Right atrium auricular region (tissue), 2 donors: ENCODE measurements at places on chromosomes 5 and 9. TPM values are rescaled to one million over a fixed set of nuclear protein-coding genes. Genes with fewer than 3 reads are reported as not detected.

Gene MARVELD2
- total RNA-seq, result 1.6 TPM

DNA sequence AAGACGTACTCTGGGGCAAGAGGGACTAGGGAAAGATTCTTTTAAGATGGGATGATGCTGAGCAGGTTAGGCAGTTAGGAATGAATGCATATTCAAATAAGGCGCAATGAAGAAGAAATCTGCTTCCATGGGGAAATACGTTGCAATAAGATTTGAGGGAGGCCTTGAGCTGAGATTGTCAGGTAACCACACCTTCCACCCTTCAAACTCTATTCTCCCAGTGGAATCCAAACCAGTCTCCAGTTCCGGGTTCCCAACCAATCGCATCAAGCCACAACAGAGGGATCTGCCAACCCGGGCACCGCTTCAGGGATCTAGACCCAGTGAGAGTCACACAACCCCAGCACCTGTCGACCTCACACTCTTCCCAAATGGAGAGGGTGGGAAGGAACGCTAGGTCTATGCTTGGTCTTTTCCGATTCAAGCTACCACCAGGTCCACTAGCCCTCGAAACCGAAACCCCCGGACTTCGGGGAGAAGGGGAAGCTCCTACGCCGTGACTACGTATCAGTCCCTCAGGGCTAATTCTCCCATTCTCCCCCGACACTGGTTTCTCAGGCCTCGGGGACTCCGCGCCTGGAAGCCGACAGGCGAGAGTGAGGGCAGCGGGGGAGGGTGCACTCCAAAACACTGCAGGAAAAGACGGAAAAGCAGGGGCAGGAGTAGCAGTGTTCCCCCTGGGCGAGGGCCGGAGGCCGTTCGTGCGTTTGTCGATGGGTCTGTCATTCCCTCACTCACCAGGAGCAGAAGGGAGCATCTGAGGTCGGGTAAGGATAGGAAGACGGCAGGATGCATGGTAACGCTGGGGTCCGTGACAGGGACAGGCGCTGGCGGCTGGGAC is 534 bp downstream of the ERP44 start:
- no peak for DNase-seq
- no peaks in the 10 kb centered on the region for H3K27me3 ChIP-seq
- H3K4me1 ChIP-seq, result no peaks in the 10 kb centered on the region
- H3K27ac ChIP-seq, result peak overlapping the region; percentile 93

- H3K36me3 ChIP-seq, result no peaks in the 10 kb centered on the region
- no peak for DNase-seq
- H3K4me3 ChIP-seq, result no peak overlapping the region
- no peaks in the 10 kb centered on the region for H3K27me3 ChIP-seq
- H3K4me1 ChIP-seq, result no peaks in the 10 kb centered on the region
These were observed 304.4 kb upstream of the KIF2A start for GRCh38 chr5:62001640-62002039.

- no peak overlapping the region for H3K4me3 ChIP-seq
- H3K27ac ChIP-seq, result no peak overlapping the region
- no peak for DNase-seq
- no peaks in the 10 kb centered on the region for H3K36me3 ChIP-seq
These were observed 452.0 kb upstream of the DMAC1 start for GRCh38 chr9:8251566-8251965.
